Stimulated activated CD4-positive, alpha-beta T cell treated with anti-CD3 and anti-CD28 coated beads, Interleukin-2, amount 100 ng/mL, for 4 hours (primary cell): ENCODE measurements at places on chromosomes 1 and 21.

DNA sequence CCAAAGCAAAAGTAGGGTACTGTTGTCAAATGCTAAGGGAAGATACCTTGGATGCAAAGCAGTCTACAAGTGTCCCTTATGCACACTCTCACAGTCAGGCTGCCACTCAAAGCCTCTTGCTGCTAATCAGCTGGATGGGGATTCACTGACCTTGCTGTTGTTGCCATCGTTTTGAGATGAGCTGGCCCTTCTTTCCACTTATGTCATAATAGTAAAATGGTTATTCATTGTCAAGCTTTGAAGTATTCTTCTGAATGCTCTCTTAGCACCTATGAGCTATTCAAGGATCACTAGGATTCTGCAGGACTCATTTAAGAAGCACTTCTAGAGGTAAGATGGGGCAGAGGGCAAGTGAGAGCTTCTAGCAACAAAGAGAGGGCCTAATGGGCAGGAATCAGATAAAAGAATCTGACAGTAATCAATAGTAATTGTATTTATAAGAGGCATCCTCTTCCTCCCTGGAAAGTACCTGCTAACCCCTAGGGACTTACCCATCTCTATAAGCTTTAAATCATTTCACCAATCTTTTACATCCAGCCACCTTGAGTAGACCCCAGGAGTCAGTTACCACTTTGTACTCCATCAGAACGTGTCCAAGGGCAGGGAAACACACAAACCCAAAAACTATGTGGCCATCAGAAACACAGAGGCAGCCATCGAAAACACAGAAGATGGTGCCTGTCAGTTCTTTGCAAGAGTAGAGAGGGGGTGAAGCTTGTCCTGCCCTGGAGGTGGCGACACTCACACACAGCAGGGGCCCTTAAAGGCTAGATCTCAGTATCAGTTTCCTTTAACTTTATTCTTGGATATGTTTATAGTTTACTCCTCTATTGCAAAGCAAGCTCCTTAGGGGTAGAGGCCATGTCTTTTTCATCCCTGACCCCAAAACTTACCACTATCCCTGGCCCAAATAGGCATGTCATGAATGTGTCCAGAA is 103.7 kb upstream of the NFIA start:
- DNase-seq, result no peak

DNA sequence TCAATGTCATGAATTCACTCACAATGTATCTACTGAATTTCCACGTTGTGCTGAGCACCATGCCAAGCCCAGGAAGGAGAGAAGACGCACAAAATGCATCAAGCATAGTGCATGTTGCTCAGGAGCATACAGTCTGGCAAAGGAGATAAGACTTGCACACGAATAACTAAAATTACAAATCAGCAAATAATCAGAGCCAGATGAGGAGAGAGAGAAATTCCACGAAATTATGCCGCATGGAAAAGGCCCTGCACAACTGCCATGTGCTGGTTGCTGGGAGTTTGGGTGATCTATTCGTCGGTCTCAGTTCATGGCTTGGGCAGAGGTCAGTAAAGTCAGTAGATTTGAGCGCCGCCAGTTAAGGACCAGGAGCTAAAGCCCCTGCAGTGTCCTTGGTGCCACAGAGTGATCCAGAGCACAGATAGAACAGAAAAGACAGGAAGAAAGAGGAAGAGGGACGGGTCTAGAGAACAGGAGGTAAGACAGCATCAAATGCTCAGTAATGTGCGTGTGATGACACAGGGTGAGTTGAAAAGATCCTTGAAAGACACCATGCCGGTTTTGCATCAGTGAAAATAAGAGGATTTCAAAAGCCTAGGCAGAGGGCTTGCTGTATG is 55.1 kb upstream of the ZNF281 start:
- no peak for DNase-seq

DNA sequence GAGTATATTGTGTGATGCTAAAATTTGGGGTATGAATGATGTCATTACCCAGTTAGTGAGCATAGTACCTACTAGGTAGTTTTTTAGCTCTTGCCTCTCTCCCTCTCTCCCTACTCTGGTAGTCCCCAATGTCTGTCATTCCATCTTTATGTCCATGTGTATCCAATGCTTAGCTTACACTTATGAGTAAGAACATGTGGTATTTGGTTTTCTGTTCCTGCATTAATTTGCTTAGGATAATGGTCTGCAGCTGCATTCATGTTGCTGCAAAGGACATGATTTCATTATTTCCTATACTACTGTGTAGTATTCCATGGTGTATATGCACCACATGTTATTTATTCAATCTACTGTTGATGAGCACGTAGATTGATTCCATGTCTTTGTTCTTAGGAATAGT is 54.4 kb upstream of the NEGR1 start:
- DNase-seq, result no peak

GRCh38 chr1:11648039-11648438 is 6.2 kb downstream of the FBXO2 start:
- DNase-seq, result no peak

DNA sequence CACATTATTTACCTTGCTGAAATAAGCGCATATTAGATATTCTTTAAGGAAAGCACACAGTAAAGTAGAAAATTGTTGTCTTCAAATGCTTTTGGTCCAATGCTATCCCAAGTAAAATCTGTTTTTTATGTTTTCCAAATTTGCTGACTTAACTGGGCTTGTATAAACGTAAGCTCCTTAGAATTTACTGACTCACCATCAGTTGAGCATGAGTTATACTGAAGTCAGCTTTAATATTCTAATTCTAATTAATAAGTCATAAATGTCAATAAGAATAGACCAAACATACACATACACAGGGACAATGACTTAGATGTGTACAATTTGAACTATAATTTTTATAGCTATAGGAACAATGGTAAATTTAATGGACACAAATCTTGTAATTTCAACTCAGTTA is 319.2 kb downstream of the TPR start:
- no peak for DNase-seq

DNA sequence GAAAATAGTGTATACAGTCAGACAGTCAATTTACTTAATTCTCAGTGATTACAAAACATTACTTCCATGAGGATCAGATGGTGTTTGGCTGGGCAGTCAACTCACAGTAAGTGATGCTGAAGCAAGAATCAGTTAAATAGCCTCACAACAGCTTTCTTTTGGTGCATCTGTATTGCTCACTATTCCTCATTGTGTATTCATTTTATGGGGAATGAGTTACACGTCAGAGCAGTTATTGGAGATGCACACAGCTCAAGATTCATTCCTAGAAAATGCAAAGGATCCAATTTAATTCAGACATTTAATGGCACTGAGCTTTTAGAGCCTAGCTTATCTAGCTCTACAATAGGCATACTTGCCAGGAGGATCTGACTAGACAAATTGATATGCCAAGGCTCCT is 150.6 kb downstream of the HS2ST1 start:
- DNase-seq, result no peak

DNA sequence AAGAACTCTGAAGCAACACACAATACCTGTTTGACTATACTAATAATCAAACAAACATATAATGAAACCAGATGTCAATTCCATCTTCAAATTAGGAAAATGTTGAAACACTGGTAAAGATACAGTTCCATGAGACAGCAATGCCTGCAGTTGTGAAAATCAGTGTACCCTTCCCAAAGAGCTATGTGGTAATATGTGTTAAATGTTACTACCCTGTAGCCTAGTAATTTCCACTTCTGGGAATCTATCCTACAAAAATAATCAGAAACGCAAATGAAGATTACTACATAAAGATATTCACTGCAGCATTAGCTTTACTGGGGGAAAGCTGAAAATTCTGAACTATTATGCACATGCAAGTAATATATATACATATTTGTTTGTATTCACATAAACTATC is 16.9 kb downstream of the GLIS1 start:
- DNase-seq, result no peak

- no peak for DNase-seq
These were observed 95.1 kb upstream of the F3 start for GRCh38 chr1:94636624-94637023.

GRCh38 chr1:75901371-75901770 is 30.8 kb downstream of the ASB17 start:
- no peak for DNase-seq

DNA sequence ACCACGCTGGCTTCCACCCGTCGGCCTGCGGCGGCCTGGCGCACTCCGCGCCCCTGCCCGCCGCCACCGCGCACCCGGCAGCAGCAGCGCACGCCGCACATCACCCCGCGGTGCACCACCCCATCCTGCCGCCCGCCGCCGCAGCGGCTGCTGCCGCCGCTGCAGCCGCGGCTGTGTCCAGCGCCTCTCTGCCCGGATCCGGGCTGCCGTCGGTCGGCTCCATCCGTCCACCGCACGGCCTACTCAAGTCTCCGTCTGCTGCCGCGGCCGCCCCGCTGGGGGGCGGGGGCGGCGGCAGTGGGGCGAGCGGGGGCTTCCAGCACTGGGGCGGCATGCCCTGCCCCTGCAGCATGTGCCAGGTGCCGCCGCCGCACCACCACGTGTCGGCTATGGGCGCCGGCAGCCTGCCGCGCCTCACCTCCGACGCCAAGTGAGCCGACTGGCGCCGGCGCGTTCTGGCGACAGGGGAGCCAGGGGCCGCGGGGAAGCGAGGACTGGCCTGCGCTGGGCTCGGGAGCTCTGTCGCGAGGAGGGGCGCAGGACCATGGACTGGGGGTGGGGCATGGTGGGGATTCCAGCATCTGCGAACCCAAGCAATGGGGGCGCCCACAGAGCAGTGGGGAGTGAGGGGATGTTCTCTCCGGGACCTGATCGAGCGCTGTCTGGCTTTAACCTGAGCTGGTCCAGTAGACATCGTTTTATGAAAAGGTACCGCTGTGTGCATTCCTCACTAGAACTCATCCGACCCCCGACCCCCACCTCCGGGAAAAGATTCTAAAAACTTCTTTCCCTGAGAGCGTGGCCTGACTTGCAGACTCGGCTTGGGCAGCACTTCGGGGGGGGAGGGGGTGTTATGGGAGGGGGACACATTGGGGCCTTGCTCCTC is 1.9 kb downstream of the OLIG2 start:
- no peak for DNase-seq

DNA sequence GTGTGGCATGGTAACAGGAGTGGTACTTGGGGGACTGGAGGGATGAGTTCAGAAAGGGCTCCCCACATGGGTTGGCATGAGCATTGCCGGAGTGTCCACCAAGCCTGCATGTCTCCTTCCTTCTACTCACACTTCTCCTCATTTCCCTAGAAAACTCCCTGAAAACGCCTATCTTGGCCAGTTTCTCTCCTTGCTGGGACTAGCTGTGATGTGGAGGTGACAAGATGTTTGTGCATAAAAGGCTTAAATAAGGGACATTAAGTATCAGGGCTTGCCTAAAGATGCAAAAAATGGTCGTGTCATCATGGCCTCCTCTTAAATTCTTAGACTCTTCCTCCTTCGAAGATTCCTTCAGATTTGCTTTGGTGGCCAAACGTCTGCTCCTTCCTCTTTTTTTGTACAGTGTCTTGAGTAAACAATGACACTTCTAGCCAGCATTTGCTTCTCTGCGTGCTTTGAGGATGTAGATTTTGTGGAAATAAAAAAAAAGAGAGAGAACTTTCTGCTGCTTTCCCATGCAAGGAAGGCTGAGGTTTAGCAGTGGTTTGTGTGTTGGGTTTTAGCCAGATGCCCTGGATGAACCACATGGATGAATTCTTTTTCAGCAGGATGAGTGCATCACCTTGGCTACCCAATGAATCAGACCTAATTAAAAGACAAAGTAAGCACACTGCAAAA is 239.1 kb upstream of the IRF2BP2 start:
- no peak for DNase-seq

DNA sequence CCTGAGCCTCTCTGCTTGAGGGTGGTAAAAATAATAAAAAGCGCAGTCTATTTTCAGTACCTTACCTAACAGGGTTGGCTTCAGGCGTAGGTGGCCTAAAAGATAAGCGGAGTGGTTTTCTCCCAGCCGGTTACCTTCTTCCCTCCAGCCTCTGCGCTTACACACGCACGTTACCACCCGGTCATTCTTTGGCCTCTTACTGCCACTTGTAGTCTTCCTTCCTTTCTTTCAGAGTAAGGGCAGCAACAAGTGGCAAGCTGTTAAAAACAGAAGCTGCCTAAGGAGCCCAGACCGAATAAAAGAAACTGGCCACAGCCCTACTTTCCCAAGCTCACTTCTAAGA is 35.4 kb downstream of the CLCA1 start:
- no peak for DNase-seq

- DNase-seq, result no peak
These were observed 76.6 kb downstream of the NDUFS5 start for GRCh38 chr1:39102537-39103327.

DNA sequence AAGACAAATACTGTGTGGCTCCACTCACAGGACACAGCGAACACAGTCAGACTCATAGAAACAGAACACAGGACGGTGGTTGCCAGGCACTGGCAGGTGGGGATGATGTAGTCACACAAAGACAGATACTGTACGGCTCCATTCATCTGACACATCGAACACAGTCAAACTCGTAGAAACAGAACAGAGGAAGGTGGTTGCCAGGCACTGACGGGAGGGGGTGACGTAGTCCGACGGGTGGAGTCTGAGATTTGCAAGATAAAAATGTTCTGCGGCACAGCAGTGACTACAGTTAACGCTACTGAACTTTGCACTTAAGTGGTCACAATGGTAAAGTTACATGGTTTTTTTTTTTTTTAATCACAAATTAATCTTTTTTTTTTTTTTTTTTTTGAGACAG is 18.7 kb downstream of the C21orf58 start:
- no peak for DNase-seq

GRCh38 chr1:9596415-9597123 is 7.9 kb downstream of the TMEM201 start:
- no peak for DNase-seq

DNA sequence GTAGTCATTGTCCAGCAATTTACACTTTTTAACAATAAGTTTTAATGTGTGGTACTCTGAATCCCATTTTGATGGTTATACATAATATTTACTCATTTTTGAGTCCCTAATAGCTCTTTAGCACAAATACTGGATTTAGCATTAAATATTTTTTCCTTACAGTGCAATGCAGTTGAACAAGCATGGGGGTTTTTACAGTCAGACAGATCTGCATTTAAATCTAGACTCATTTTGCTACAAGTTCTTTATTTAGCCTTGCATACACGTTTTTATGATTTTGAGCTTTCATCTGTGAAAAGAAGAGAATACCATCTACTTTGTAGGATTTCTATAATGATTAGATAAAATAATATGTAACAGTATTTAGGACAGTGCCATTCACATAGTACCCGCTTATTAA is 44.0 kb downstream of the PTPRC start:
- DNase-seq, result no peak
